Mucosa of descending colon (tissue), 3 donors: ENCODE measurements at places on chromosomes 7 and 10. TPM values are rescaled to one million over a fixed set of nuclear protein-coding genes. Genes with fewer than 3 reads are reported as not detected.

Gene IGFBP3
- total RNA-seq = 40.6 TPM

Gene SPDYE8
- total RNA-seq = not detected

Gene CPA5
- total RNA-seq = not detected

Gene DRGX
- total RNA-seq = 0.35 TPM

Gene RSPH10B
- not detected for total RNA-seq

Gene LLCFC1
- total RNA-seq = not detected

Gene PNLIP
- total RNA-seq = not detected

Gene CISD1
- total RNA-seq = 50.4 TPM

Gene CYP2C19
- 1.5 TPM for total RNA-seq

Gene CLEC2L
- not detected for total RNA-seq

Gene EPDR1
- total RNA-seq = 9.6 TPM

Gene MTG1
- 43.6 TPM for total RNA-seq

Gene TFEC
- 2.8 TPM for total RNA-seq

Gene EN2
- total RNA-seq = not detected

Gene RBM28
- total RNA-seq = 23.6 TPM

Gene LOXL4
- 0.58 TPM for total RNA-seq

Gene ABHD11
- 97.3 TPM for total RNA-seq

Gene CHST15
- total RNA-seq = 64.5 TPM

Gene IDI2
- not detected for total RNA-seq

Gene GSAP
- total RNA-seq = 8.0 TPM
